ENCODE measurements at places on chromosomes 13 and 19.

GRCh38 chr13:113598081-113598410 lies 13.5 kb downstream of the TFDP1 start:
- DNase-seq: no peak

DNA sequence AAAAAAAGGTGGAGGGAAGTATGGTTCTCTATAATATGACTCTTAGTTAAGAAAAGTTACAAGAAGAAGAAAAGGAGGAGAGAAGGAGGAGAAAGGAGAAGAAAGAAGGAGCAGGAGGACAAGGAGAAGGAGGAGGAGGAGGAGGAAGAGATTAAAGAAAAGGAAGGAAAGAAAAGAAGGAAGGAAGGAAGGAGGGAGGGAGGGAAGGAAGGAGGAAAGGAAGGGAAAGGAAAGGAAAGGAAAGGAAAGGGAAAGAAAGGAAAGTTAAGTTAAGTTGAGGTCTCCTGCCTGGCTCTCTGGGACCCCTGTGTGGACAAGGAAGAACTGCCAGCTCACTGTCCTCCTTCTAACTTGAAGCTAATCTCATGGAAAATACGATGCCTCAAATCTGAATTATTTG lies 429.5 kb downstream of the TSHZ3 start:
- no peak for DNase-seq

- no peak for DNase-seq
These were observed 453.6 kb downstream of the IRS2 start for GRCh38 chr13:109332506-109333499.

DNA sequence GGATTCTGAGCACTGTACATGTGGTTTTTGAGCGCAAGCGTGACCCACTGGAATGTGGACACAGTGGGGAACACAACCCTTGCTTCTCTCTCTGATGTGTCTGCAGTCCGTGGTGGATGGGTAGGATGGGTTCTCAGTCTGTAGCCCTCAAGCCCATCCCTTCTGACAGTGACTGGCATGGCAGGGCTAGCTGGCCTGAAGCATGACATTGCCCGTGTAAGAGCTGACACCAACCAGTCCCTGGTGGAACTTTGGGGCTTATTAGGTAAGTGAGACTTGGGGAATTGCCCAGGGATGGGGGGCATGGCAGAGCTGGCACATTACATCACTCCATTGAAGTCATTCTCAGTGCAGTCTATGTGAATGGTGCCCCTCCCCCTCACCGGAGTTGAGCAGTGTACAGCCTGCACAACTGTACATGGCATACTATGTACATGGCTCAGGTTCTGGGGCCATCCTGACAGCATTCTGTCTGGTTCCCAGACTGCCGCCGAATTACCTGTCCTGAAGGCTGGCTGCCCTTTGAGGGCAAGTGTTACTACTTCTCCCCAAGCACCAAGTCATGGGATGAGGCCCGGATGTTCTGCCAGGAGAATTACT lies 16.8 kb downstream of the CLEC17A start:
- no peak for DNase-seq

GRCh38 chr13:21086929-21087328 lies 25.5 kb upstream of the LATS2 start:
- no peak for DNase-seq
